ENCODE measurements at places on chromosomes 3 and 15.

GRCh38 chr3:38587548-38588131 lies 61.8 kb downstream of the SCN5A start:
- no peak for DNase-seq

- DNase-seq = no peak
Measured at GRCh38 chr3:40109641-40110490, 199.6 kb upstream of the EIF1B start.

- DNase-seq = no peak
Measured at GRCh38 chr3:31615071-31615875, 82.5 kb downstream of the STT3B start.

GRCh38 chr3:160402221-160403027 lies 3.0 kb downstream of the SMC4 start:
- DNase-seq = no peak

DNA sequence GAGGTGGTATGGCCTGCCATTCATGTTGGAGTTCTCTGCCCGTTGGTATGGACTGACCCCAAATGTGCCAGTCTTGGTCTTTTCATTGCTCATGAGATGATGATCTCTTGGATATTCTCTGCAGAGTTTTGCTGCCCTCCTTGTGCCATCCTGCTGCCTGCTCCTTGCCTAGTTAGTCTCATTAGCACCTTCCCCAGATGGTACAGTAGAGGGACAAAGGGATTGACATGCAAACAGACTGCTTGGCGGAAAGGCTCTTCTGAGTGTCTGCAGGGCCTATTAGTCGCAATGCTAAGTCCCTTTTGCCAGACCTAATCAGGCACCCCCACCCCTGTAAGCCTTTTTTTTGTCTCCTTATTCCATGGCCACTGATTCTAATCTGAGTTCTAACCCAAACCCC lies 90.6 kb downstream of the ARNT2 start:
- no peak for DNase-seq

DNA sequence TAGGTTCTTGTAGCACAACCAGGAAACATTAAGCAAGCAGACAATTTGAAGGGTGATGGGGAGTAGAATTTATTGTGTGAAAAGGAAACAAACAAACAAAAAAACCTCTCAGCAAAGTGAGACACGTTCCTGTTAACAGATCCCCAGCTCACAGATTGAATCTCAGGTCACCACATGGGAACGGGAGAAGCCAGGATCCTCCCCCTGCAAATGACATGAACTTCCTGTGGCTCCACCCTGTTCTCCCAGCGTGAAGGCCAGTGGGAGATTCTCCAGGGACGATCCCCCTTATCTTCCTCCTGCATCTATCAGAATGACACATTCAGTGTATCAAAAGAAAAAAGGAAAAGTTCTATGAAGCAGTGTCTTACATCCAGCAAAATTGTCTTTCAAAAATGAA lies 1488.1 kb downstream of the OTOL1 start:
- no peak for DNase-seq

Data from activated naive CD8-positive, alpha-beta T cell treated with anti-CD3 and anti-CD28 coated beads, Interleukin-2, amount 50 U/mL, for 16 hours (primary cell).